A549 treated with dexamethasone at 1 μM for 4 hours (cell line): ENCODE measurements at places on chromosomes 4 and X. TPM values are rescaled to one million over a fixed set of nuclear protein-coding genes. Genes with fewer than 3 reads are reported as not detected.

Gene MSX1
- 4.6 to 9.2 TPM (median 7.8 TPM) in 5 replicates for total RNA-seq

Gene S100P
- total RNA-seq = 89.2 to 107 TPM (median 90.8 TPM) in 5 replicates

Gene SMIM10L2A
- total RNA-seq = 0.16 to 0.22 TPM (median 0.17 TPM) in 5 replicates

Gene PAGE2B
- not detected in 5 replicates for total RNA-seq

Gene LINC00632
- total RNA-seq = 1.3 to 1.7 TPM (median 1.4 TPM) in 5 replicates

Gene SAGE1
- 0.02 to 0.14 TPM (median 0.05 TPM) in 4 of 5 replicates, not detected in the other for total RNA-seq

Gene MBNL3
- 0.01 to 0.04 TPM in 2 of 5 replicates, not detected in the others for total RNA-seq

Gene USP17L25
- not detected in 5 replicates for total RNA-seq

Gene GJB1
- 0.05 to 0.08 TPM (median 0.06 TPM) in 3 of 5 replicates, not detected in the others for total RNA-seq

Gene DCTD
- 74.1 to 77.3 TPM (median 76.1 TPM) in 5 replicates for total RNA-seq

Gene NUDT11
- 2.6 to 3.2 TPM (median 3.0 TPM) in 5 replicates for total RNA-seq

Gene SPIN2A
- total RNA-seq = 0.09 to 0.16 TPM (median 0.11 TPM) in 4 of 5 replicates, not detected in the other

Gene CTSO
- 0.76 to 1.1 TPM (median 0.89 TPM) in 5 replicates for total RNA-seq

Gene ASMT
- total RNA-seq = 0.15 to 0.48 TPM (median 0.19 TPM) in 5 replicates

Gene HPSE
- total RNA-seq = 1.2 to 1.7 TPM (median 1.4 TPM) in 5 replicates

Gene UGDH
- total RNA-seq = 216 to 254 TPM (median 220 TPM) in 5 replicates

Gene RTL5
- total RNA-seq = 2.0 to 2.7 TPM (median 2.5 TPM) in 5 replicates

Gene CXCL11
- 0.07 to 0.31 TPM (median 0.18 TPM) in 5 replicates for total RNA-seq

Gene RAB39B
- 0.71 to 1.0 TPM (median 0.80 TPM) in 5 replicates for total RNA-seq

Gene FAM50A
- total RNA-seq = 102 to 123 TPM (median 110 TPM) in 5 replicates

Gene DCAF4L1
- total RNA-seq = 0.07 to 0.15 TPM (median 0.13 TPM) in 5 replicates

Gene LYAR
- 28.2 to 34.5 TPM (median 32.8 TPM) in 5 replicates for total RNA-seq

Gene ANXA3
- total RNA-seq = 67.5 to 84.9 TPM (median 70.4 TPM) in 5 replicates

Gene RHOXF2B
- not detected in 5 replicates for total RNA-seq

Gene HHIP
- total RNA-seq = 0.49 to 1.4 TPM (median 0.66 TPM) in 5 replicates

Gene CTAG2
- not detected in 5 replicates for total RNA-seq

Gene MAMLD1
- total RNA-seq = 5.3 to 6.4 TPM (median 5.9 TPM) in 5 replicates

Gene YTHDC1
- total RNA-seq = 32.8 to 37.8 TPM (median 35.5 TPM) in 5 replicates

Gene KDR
- 0.14 to 0.20 TPM (median 0.15 TPM) in 5 replicates for total RNA-seq

Gene ASB12
- not detected in 5 replicates for total RNA-seq

Gene POU4F2
- not detected in 5 replicates for total RNA-seq

Gene FGF13
- 0.05 to 0.06 TPM in 2 of 5 replicates, not detected in the others for total RNA-seq

Gene GRXCR1
- not detected in 5 replicates for total RNA-seq

Gene ADD1
- total RNA-seq = 71.6 to 97.8 TPM (median 93.6 TPM) in 5 replicates

Gene BBS12
- total RNA-seq = 2.2 to 3.2 TPM (median 2.6 TPM) in 5 replicates

Gene ERCC6L
- 11.3 to 13.1 TPM (median 12.4 TPM) in 5 replicates for total RNA-seq

Gene CLOCK
- total RNA-seq = 3.5 to 7.9 TPM (median 6.0 TPM) in 5 replicates

Gene HTN1
- total RNA-seq = 0.02 TPM in 1 of 5 replicates, not detected in the others

Gene MAGEA11
- total RNA-seq = not detected in 5 replicates

Gene AFF2
- not detected in 5 replicates for total RNA-seq

Gene TCEAL5
- not detected in 5 replicates for total RNA-seq

Gene BTK
- total RNA-seq = 0.12 to 0.20 TPM (median 0.20 TPM) in 4 of 5 replicates, not detected in the other

Gene NDNF
- not detected in 5 replicates for total RNA-seq

Gene NDST4
- total RNA-seq = 0.06 TPM in 1 of 5 replicates, not detected in the others

Gene HSFX1
- 0.07 to 0.42 TPM (median 0.16 TPM) in 5 replicates for total RNA-seq

Gene GPC3
- total RNA-seq = 0.16 TPM in 1 of 5 replicates, not detected in the others

Gene SPATA18
- 3.4 to 5.1 TPM (median 4.6 TPM) in 5 replicates for total RNA-seq

Gene GYPB
- total RNA-seq = not detected in 5 replicates

Gene TMEM31
- total RNA-seq = 0.12 TPM in 1 of 5 replicates, not detected in the others

Gene HAUS3
- total RNA-seq = 6.1 to 8.3 TPM (median 7.9 TPM) in 5 replicates

Gene WFS1
- 8.4 to 13.9 TPM (median 13.1 TPM) in 5 replicates for total RNA-seq

Gene TAF7L
- 0.05 to 0.22 TPM (median 0.09 TPM) in 5 replicates for total RNA-seq

Gene GAGE12E
- not detected in 5 replicates for total RNA-seq

Gene TMEM128
- total RNA-seq = 8.7 to 11.2 TPM (median 9.9 TPM) in 5 replicates
